ENCODE measurements at places on chromosomes 4 and X. TPM values are rescaled to one million over a fixed set of nuclear protein-coding genes. Genes with fewer than 3 reads are reported as not detected.
A peak's percentile ranks its signal among the peaks of the same experiment; 100 is the strongest.

The CYP4V2 gene
- total RNA-seq, result 40.8 TPM

GRCh38 chrX:53086464-53086863, 4.3 kb downstream of the TSPYL2 start:
- no peaks in the 10 kb centered on the region for H3K4me1 ChIP-seq
- peak overlapping the region; percentile 91 for H3K27ac ChIP-seq
- no peak overlapping the region for H3K4me3 ChIP-seq

DNA sequence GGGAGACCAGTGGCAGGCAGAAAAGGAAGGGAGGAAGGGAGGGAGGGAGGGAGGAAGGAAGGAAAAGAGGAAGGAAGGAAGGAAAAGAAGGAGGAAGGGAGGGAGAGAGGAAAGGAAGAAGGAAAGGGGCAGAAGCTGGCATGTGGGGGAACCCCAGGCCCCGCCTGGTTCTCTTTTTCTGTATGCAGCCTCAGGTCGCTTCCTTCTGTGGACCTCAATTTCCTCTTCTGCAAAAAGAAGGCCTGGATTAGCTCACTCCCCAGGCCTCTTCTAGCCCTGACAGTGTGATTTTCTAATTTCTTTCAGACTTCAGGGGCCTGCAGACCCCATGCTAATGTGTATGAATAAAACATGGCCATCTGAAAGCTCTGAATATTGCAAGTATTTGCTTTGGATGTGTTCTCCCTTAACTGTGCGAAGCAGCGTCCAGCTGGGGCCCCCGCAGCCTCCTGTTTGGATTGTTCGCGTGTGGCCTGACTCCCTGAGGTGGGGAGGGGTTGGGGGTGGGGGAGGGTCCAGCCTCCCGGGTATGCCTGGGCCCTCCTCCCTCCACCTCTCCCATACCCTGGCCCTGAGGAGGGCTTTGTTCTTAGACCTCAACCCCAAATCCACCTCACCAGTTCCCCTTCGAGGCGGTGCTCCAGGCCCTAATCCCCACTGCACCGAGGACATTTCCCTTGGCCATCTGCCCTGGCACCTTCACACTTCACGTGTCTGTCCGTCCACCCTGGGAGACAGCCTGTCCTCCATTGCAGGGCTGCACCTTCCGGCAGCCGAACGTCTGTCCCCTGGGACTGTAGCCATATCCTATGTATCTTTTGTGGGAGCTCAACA, 199.9 kb upstream of the ATP6AP2 start:
- peaks cover 56% of the 10 kb centered on the region for H3K27me3 ChIP-seq
- DNase-seq, result no peak
- H3K4me1 ChIP-seq, result no peaks in the 10 kb centered on the region
- no peaks in the 10 kb centered on the region for H3K36me3 ChIP-seq

DNA sequence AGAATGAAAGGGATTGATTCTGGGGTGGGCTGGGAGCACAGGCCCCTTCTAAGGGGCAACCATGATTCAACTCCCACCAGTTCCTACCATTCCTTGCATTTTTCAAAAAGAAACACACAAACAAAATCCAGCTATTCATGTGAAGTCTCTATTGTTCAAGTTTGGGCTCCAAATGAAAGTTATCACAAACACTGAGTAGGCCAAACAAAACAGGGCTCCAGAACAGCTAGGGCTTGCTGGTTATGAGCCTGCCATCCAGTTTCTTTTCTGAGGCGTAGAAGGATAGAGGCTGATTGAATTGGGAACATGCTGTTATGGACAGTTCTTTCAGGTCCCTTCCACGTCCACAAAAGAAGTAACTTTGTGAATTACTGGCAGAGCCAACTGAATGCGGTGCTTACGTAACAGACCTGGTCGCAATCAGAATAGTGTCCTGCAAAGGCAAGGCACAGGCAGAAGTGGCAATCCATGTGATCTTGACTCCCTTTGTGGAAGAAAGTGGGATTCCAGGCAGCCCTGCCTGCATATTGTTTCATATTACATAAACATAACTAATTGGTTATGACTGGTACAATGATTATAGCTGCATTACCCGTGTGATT, 244.5 kb downstream of the SCFD2 start:
- no peak overlapping the region for H3K4me3 ChIP-seq
- H3K27ac ChIP-seq, result no peak overlapping the region
- no peak for DNase-seq
- no peaks in the 10 kb centered on the region for H3K27me3 ChIP-seq
- H3K4me1 ChIP-seq, result no peaks in the 10 kb centered on the region

DNA sequence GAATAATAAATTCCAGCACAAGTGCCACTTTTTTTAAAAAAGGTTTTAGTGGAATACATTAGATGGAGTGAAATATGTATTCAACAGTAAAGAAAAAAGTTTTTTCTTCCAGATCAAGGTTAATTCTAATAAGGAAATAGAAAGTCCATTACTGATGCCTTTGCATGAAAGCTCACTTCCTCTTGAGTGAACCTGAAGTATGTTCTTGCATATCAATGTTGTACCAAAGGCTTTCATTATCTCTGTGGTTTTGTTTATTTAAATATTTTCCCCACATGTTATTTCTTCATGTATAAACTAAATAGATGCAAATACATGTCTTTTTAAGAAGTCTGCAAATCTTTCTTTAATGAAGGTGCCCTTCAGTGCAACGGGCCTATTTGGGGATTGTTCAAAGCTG, 307.9 kb downstream of the C4orf33 start:
- H3K4me1 ChIP-seq, result no peaks in the 10 kb centered on the region
- DNase-seq, result no peak
- H3K36me3 ChIP-seq, result no peaks in the 10 kb centered on the region
- H3K27me3 ChIP-seq, result no peaks in the 10 kb centered on the region
- no peak overlapping the region for H3K4me3 ChIP-seq

DNA sequence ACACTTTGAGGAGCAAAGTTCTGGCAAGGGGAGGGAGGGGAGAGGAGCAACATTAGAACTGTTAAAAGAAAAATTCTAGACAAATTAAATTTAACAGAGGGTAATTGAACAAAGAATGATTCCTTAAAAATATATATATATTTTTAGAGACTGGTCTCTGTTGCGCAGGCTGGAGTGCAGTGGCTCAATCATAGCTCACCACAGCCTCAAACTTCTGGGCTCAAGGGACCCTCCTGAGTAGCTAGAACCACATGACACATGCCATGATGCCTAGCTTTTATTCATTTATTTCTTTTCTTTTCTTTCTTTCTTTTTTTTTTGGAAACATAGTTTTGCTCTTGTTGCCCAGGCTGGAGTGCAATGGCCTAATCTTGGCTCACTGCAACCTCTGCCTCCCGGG, 19.1 kb upstream of the SPINK2 start:
- no peak overlapping the region for H3K4me3 ChIP-seq
- no peaks in the 10 kb centered on the region for H3K4me1 ChIP-seq
- H3K27ac ChIP-seq, result no peak overlapping the region
- DNase-seq, result no peak
- no peaks in the 10 kb centered on the region for H3K27me3 ChIP-seq

DNA sequence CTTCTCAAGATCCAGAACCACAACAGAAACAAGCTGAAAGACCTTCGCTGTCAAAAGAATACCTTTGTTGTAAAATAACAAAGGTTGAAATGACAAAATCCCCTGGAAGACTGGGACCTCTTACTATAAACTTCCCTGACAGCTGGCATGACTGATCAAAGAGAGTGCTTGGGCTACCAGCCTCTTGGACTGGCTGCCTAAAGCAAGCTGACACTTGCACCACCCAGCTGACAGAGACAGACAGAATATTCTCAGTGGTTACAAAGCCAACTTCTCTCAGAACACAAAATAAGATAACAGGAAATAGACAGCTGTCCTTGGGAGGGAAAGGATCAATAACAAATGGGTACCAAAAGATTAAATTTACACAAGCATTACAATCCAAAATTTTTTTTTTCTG, 241.7 kb upstream of the SPOCK3 start:
- no peak for DNase-seq
- no peak overlapping the region for H3K4me3 ChIP-seq
- no peaks in the 10 kb centered on the region for H3K36me3 ChIP-seq
- no peaks in the 10 kb centered on the region for H3K27me3 ChIP-seq

GRCh38 chr4:24693636-24694035, 101.7 kb upstream of the SOD3 start:
- no peak overlapping the region for H3K4me3 ChIP-seq
- H3K27ac ChIP-seq, result no peak overlapping the region
- H3K36me3 ChIP-seq, result no peaks in the 10 kb centered on the region
- no peak for DNase-seq
- no peaks in the 10 kb centered on the region for H3K27me3 ChIP-seq
- no peaks in the 10 kb centered on the region for H3K4me1 ChIP-seq

GRCh38 chr4:41880840-41881831, 54.1 kb upstream of the TMEM33 start:
- no peak overlapping the region for H3K27ac ChIP-seq
- H3K4me3 ChIP-seq, result peak overlapping the region; percentile 64
- DNase-seq, result no peak
- no peaks in the 10 kb centered on the region for H3K4me1 ChIP-seq

DNA sequence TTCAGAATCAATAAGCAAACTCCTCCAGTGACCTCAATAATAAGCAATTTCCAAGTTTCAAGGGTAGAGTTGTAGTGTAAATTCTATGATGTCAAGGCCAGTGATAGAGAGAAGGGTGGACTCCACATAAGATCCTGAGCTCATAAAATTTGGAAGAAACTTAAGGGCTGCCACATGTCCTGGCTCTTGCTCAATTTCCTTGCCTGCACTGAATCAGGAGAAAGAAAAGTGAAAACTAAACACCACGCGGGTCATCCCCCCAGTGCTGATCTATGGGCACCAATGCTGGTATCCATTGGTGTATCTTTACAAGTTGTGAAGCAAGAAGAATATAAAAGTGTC, 392.0 kb upstream of the INTU start:
- no peaks in the 10 kb centered on the region for H3K36me3 ChIP-seq
- H3K4me1 ChIP-seq, result no peaks in the 10 kb centered on the region
- H3K27me3 ChIP-seq, result no peaks in the 10 kb centered on the region
- H3K4me3 ChIP-seq, result no peak overlapping the region
- DNase-seq, result no peak
- H3K27ac ChIP-seq, result no peak overlapping the region

The ABLIM2 gene
- total RNA-seq, result 11.5 TPM

DNA sequence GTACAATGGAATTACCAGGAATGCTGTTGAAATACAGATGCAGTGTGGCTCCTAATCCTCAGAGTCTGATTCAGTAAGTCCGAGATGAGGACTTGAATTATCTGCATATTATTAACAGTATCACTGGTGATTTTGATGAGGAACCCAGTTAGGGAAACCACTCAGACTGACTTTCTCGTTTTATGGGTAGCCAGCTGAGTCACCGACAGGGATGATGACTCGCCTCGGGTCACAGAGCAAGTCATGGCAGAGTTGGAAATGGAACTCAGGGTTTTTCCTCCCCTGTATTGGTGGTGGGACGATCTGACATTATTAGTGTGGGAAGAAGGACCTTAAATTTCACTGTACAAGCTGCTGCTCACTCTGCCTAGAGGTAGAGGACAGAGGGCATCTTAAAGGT, 51.3 kb downstream of the RTL9 start:
- no peaks in the 10 kb centered on the region for H3K27me3 ChIP-seq
- H3K4me1 ChIP-seq, result no peaks in the 10 kb centered on the region
- H3K36me3 ChIP-seq, result no peaks in the 10 kb centered on the region

- no peaks in the 10 kb centered on the region for H3K4me1 ChIP-seq
- H3K4me3 ChIP-seq, result peak overlapping the region; percentile 61
- H3K27me3 ChIP-seq, result no peaks in the 10 kb centered on the region
- no peaks in the 10 kb centered on the region for H3K36me3 ChIP-seq
These were observed 801 bp upstream of the ZC4H2 start for GRCh38 chrX:64977051-64977450.

The TENM3 gene
- 4.6 TPM for total RNA-seq

GRCh38 chrX:100512471-100512870, 72.3 kb upstream of the TNMD start:
- no peaks in the 10 kb centered on the region for H3K36me3 ChIP-seq
- peaks cover 24% of the 10 kb centered on the region for H3K27me3 ChIP-seq
- H3K4me3 ChIP-seq, result no peak overlapping the region

The HS6ST2 gene
- total RNA-seq, result 1.3 TPM

- no peaks in the 10 kb centered on the region for H3K4me1 ChIP-seq
- no peak for DNase-seq
- no peak within 1 kb of the TSS for H3K4me3 ChIP-seq
These were observed at the start of gene STATH for GRCh38 chr4:69995526-69996016. Gene STATH (plus strand): TSS chr4:69995966. CDS start chr4:69998438, 2,472 bp downstream.

GRCh38 chr4:156242390-156242789, 288.7 kb upstream of the CTSO start:
- DNase-seq, result no peak
- H3K36me3 ChIP-seq, result no peaks in the 10 kb centered on the region
- no peaks in the 10 kb centered on the region for H3K27me3 ChIP-seq
- H3K27ac ChIP-seq, result no peak overlapping the region
- H3K4me1 ChIP-seq, result no peaks in the 10 kb centered on the region
- no peak overlapping the region for H3K4me3 ChIP-seq

Data from breast epithelium (tissue), 4 donors.